ENCODE measurements at places on chromosomes 4 and X.

- H3K4me1 ChIP-seq = no peaks in the 10 kb centered on the region
- H3K36me3 ChIP-seq = no peaks in the 10 kb centered on the region
- H3K27ac ChIP-seq = no peak overlapping the region
- no peak overlapping the region for H3K4me3 ChIP-seq
- H3K27me3 ChIP-seq = no peaks in the 10 kb centered on the region
- DNase-seq = no peak
These were observed 115.7 kb upstream of the GATB start for GRCh38 chr4:151876381-151876988.

- H3K27ac ChIP-seq = no peak overlapping the region
- H3K4me1 ChIP-seq = no peaks in the 10 kb centered on the region
- H3K4me3 ChIP-seq = no peak overlapping the region
- no peak for DNase-seq
These were observed 48.2 kb downstream of the EVC2 start for GRCh38 chr4:5660185-5660584.

DNA sequence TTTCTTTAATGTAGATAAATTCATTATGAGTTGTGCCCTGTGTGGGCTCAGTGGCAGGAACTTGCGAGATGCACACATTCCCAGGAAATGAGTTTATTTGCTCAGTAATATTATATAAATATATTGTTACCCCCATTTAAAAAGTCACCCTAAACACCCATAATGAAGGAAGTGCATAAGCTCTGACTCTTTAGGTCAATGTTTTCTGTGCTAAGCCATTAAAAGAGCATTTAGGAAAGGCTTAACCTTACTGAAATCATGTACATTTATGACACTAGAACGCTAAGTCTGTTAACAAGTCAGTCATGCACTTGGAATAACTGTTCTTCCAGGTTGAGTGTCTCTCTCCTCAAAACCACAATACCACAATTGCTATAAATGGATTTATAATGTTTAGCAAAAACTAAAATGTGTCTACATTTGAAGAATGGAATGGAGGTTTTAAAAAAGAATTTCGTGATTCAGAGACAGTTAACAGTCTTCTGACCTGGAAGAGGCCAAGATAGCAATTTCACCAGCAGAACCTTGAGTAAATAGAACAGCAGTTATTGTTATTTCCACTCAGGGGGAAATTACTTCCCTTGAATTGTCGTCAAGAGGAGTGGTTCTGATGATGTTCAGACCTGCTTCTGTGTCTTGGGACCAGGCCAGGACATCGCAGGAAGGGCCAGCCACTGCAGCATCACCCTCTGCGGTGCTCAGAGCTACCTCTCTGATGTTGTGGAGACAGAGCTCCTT, 91.1 kb upstream of the VEGFC start:
- DNase-seq = no peak
- no peaks in the 10 kb centered on the region for H3K36me3 ChIP-seq
- H3K4me3 ChIP-seq = no peak overlapping the region
- H3K4me1 ChIP-seq = no peaks in the 10 kb centered on the region
- no peaks in the 10 kb centered on the region for H3K27me3 ChIP-seq

DNA sequence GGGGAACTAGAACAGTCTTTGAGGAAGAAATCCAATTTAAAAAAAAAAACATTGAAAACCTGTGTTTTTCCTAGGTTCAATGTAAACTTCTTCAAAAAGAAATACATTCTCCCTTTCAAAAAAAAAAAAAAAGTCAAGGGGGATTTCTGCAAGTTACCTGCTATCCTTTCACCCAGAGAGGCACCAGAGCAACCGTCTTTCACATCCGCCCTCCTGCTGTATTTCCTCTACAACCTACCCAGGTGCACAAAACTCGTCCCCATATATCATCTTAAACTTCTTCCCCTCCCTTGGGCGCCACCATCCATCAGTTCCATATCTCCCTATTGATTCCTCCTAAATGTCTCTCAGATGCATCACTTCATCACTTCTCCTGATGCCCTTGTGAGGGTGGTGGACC, 74.5 kb downstream of the NR3C2 start:
- DNase-seq = no peak
- no peaks in the 10 kb centered on the region for H3K4me1 ChIP-seq
- H3K27ac ChIP-seq = no peak overlapping the region
- H3K4me3 ChIP-seq = no peak overlapping the region

GRCh38 chr4:20276848-20277247, 25.1 kb downstream of the SLIT2 start:
- no peaks in the 10 kb centered on the region for H3K4me1 ChIP-seq
- no peak for DNase-seq
- no peaks in the 10 kb centered on the region for H3K36me3 ChIP-seq
- no peak overlapping the region for H3K4me3 ChIP-seq
- no peaks in the 10 kb centered on the region for H3K27me3 ChIP-seq

GRCh38 chr4:15601862-15602261, 53.3 kb downstream of the FBXL5 start:
- H3K27ac ChIP-seq = no peak overlapping the region
- no peaks in the 10 kb centered on the region for H3K27me3 ChIP-seq
- no peaks in the 10 kb centered on the region for H3K4me1 ChIP-seq
- no peak overlapping the region for H3K4me3 ChIP-seq

DNA sequence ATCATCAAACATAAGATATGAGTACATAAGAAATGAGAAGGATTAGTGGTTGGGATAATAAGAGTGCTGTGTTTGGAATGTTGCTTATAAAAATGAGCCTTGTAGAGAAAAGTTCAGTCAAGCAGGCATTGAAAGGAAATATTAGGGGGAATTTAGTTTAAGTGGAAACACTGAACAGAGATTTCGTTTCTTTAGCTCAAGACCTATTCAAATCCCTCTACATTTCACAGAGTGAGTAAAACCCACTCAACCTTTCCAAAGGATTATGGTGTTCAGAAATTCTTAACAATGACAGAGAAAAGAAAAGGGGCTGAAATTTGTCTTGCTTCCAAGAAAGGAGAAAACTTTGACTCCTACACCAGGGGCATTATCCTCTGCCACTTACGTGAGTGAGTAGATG, 1072.4 kb upstream of the LCORL start:
- no peak for DNase-seq
- H3K4me1 ChIP-seq = no peaks in the 10 kb centered on the region
- H3K27ac ChIP-seq = no peak overlapping the region
- H3K27me3 ChIP-seq = no peaks in the 10 kb centered on the region

- DNase-seq = no peak
- H3K27me3 ChIP-seq = no peaks in the 10 kb centered on the region
- no peaks in the 10 kb centered on the region for H3K36me3 ChIP-seq
- H3K27ac ChIP-seq = no peak overlapping the region
- no peaks in the 10 kb centered on the region for H3K4me1 ChIP-seq
These were observed 65.7 kb upstream of the NDST3 start for GRCh38 chr4:117968606-117969005.

DNA sequence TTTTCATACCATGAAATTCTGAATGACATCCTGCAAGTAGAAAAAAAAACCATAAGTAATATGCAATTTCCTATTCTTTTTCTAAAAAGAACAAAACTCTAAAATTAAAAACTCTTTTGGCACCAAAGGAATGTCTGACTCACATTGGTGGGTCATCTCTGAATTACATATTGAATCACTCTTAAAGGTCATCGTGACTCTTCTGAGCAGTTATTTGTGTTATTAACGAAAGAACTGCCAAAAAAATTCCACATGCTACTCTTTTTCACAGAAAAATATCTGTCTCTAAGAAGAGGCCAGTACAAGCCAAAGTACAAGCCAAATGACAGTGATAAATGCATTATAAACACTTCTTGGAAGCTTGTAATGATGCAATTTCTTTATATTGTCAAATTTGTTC, 282.2 kb downstream of the GUCY2F start:
- H3K4me3 ChIP-seq = no peak overlapping the region
- H3K4me1 ChIP-seq = no peaks in the 10 kb centered on the region
- no peak for DNase-seq
- H3K27ac ChIP-seq = no peak overlapping the region
- no peaks in the 10 kb centered on the region for H3K36me3 ChIP-seq
- H3K27me3 ChIP-seq = no peaks in the 10 kb centered on the region

- H3K4me3 ChIP-seq = no peak overlapping the region
- no peaks in the 10 kb centered on the region for H3K36me3 ChIP-seq
- H3K27ac ChIP-seq = no peak overlapping the region
These were observed 20.5 kb downstream of the PAGE2 start for GRCh38 chrX:55109306-55109705.

DNA sequence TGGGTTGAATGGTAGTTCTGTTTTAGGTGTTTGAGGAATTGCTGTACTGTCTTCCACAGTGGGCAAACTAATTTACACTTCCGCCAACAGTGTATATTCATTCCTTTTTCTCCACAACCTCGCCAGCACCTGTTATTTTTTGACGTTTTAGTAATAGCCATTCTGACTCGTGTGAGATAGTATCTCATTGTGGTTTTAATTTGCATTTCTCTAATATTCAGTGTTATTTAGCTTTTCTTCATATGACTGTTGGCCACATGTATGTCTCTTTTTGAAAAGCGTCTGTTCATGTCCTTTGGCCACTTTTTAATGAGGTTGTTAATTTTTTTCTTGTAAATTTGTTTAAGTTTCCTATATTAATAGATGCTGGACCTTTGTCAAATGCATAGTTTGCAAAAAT, 26.9 kb upstream of the WDR17 start:
- no peak for DNase-seq
- no peaks in the 10 kb centered on the region for H3K36me3 ChIP-seq
- no peak overlapping the region for H3K4me3 ChIP-seq
- no peak overlapping the region for H3K27ac ChIP-seq
- no peaks in the 10 kb centered on the region for H3K27me3 ChIP-seq
- H3K4me1 ChIP-seq = no peaks in the 10 kb centered on the region

DNA sequence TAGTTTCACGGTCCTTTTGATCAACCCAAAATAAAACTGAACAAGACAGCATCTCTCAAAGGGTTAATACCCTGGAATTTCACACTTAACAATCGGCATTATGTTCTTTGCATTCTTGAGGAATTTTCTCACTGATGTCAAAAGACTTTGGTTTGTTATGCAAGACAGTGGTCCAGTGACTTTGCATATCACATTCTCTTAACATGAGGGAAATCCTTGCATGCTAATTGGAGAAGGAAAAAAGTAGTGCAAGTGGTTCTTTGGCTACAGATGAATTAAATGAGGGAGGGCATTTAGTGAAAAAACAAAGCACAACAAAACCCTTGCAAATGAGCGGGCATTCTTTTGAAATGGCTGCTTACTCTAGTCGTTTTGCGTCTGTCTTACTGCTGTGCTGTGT, 105.1 kb upstream of the LIMCH1 start:
- DNase-seq = no peak
- no peak overlapping the region for H3K27ac ChIP-seq
- H3K4me3 ChIP-seq = no peak overlapping the region
- no peaks in the 10 kb centered on the region for H3K27me3 ChIP-seq
- H3K4me1 ChIP-seq = no peaks in the 10 kb centered on the region
- no peaks in the 10 kb centered on the region for H3K36me3 ChIP-seq

DNA sequence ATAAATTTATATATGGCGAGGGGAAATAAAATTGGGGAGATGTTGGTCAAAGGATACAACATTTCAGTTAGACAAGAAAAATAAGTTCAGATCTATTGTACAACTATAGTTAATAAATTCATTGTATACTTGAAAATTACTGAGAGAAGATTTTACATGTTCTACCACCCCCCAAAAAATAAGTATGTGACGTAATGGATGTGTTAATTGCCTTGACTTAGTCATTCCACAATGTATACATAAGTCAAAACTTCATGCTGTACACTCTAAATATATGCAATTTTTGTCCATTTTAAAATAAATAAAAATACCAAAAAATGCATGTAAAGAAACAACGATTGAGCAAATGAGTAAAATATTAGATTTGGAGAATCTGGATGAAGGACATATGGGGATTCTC, 1.8 kb downstream of the USP11 start:
- no peak for DNase-seq
- peaks cover 7% of the 10 kb centered on the region for H3K27me3 ChIP-seq
- peak overlapping the region; percentile 90 for H3K27ac ChIP-seq

DNA sequence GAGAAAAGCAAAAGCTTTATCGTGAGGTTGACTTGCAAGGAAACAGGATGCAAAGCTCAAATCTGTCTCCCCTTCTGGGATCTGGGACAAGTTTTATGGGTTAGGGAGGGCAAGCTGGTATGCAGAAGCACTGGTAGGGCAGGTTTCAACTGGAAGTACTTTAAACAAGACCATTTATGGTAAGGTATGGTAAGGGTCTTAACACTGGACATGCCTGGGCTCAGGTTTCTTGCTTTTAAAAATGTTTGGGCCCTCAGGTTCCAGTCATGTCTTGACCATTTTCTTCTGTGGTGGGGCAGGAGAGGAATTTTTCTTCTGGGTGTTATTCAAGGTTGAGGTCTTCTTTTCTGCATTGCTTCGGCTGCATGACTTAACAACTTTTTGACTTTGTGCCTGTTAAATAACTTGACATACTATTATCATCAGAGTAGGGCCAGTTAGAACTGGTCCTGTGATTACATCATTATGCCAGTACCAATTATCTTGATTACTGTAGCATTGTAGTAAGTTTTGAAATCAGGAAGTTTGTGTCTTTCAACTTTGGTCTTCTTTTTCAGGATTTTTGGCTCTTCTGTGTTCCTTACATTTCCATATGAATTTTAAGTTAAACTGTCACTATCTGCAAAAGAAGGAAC, 33.7 kb downstream of the CD38 start:
- no peak for DNase-seq
- H3K4me3 ChIP-seq = no peak overlapping the region
- H3K27me3 ChIP-seq = no peaks in the 10 kb centered on the region
- no peaks in the 10 kb centered on the region for H3K4me1 ChIP-seq
- no peaks in the 10 kb centered on the region for H3K36me3 ChIP-seq

DNA sequence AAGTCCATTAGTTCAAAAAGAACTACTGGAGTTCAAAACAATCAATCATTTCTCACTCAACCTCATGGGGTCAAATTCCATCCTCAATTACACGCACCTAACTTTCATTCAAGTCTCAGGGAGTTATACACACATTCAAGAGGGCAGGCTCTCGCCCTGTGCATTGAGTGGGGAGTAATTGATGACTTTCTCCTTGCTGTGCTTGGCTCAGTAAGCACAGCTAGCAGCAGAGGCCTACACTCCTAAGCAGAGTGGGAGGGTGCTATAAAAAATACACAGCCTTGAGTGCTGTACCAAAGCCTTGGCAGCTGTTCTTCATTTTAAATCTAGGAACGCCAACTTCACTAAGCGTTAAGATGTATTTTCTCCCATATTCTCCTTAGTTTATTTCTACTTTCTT, 958.3 kb upstream of the ADGRL3 start:
- no peak for DNase-seq
- H3K27me3 ChIP-seq = no peaks in the 10 kb centered on the region
- no peak overlapping the region for H3K27ac ChIP-seq
- H3K4me3 ChIP-seq = no peak overlapping the region

- H3K36me3 ChIP-seq = no peaks in the 10 kb centered on the region
- H3K27me3 ChIP-seq = no peaks in the 10 kb centered on the region
- DNase-seq = no peak
- H3K4me3 ChIP-seq = no peak overlapping the region
These were observed 5.6 kb downstream of the SEPTIN11 start for GRCh38 chr4:76955182-76955581.

- DNase-seq = no peak
- H3K36me3 ChIP-seq = no peaks in the 10 kb centered on the region
- no peak overlapping the region for H3K4me3 ChIP-seq
- H3K27me3 ChIP-seq = no peaks in the 10 kb centered on the region
These were observed 281.0 kb downstream of the LDB2 start for GRCh38 chr4:16617435-16617834.
